Uterus (tissue), 4 donors: ENCODE measurements at places on chromosomes 1 and 21. TPM values are rescaled to one million over a fixed set of nuclear protein-coding genes. Genes with fewer than 3 reads are reported as not detected.

DNA sequence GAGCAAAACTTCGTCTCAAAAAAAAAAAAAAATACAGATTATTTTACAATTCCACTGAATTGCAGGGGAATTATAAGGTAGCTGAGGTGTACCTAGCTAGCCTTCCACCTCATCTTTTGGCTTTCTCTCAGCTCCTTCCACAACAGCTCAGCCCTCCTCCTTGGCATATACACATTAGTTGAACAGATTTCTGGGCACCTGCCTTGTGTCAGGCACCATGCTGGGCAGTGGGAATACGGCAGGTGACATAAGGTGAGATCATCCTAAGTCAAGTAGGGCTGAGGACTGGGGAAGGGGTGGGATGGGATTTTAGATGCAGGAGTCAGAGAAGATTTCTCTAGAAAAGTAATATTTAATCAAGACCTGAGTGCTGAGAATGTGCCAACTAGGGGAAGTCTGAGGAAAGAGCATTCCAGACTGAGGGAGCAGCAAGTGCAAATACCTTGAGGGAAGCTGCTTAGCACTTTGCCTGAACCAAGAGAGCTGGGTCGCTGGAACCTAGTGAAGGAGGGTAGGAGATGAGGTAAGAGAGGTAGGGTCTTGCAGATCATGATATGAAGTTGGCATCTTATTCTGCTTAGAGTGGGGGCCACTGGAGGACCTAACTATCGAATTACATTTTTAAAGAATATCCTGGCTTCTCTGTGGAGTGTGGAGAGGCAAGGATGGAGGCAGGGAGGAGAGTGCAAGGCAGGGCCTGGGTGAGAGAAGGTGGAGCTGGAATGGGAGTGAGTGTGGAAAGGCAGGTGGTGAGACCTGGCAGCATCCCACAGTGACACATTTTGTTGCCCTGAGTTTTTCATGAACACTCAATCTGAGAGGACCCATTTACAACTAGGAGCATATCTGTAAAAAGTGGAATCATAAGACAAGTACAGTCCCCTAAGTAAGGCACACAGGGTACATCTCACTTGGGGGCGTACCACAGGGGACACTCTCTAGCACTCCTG is 28.2 kb downstream of the LAMC2 start:
- no peaks in the 10 kb centered on the region for H3K27me3 ChIP-seq
- DNase-seq = no peak
- no peaks in the 10 kb centered on the region for H3K36me3 ChIP-seq
- H3K27ac ChIP-seq = no peak overlapping the region
- no peaks in the 10 kb centered on the region for H3K4me1 ChIP-seq

GRCh38 chr1:3924186-3924824 is 24.2 kb upstream of the C1orf174 start:
- no peak overlapping the region for H3K4me3 ChIP-seq
- H3K4me1 ChIP-seq = no peaks in the 10 kb centered on the region
- no peak for DNase-seq
- no peaks in the 10 kb centered on the region for H3K27me3 ChIP-seq
- no peak overlapping the region for H3K27ac ChIP-seq

- H3K27me3 ChIP-seq = no peaks in the 10 kb centered on the region
- no peaks in the 10 kb centered on the region for H3K4me1 ChIP-seq
- no peak overlapping the region for H3K27ac ChIP-seq
- H3K4me3 ChIP-seq = no peak overlapping the region
- DNase-seq = peak; percentile 17
- H3K36me3 ChIP-seq = no peaks in the 10 kb centered on the region
Observed at GRCh38 chr1:67988066-67988465, 62.4 kb downstream of the DIRAS3 start.

- H3K4me3 ChIP-seq = no peak overlapping the region
- H3K27ac ChIP-seq = no peak overlapping the region
Observed at GRCh38 chr1:221905802-221906201, 163.9 kb upstream of the DUSP10 start.

GRCh38 chr1:22309572-22309971 is 142.1 kb upstream of the ZBTB40 start:
- H3K4me3 ChIP-seq = no peak overlapping the region
- no peaks in the 10 kb centered on the region for H3K36me3 ChIP-seq
- H3K4me1 ChIP-seq = no peaks in the 10 kb centered on the region
- no peak for DNase-seq

LIPI gene
- total RNA-seq = not detected

- no peaks in the 10 kb centered on the region for H3K27me3 ChIP-seq
- H3K4me1 ChIP-seq = no peaks in the 10 kb centered on the region
- DNase-seq = no peak
- H3K4me3 ChIP-seq = no peak overlapping the region
- no peaks in the 10 kb centered on the region for H3K36me3 ChIP-seq
Observed at GRCh38 chr1:72109916-72110315, 172.4 kb downstream of the NEGR1 start.

DNA sequence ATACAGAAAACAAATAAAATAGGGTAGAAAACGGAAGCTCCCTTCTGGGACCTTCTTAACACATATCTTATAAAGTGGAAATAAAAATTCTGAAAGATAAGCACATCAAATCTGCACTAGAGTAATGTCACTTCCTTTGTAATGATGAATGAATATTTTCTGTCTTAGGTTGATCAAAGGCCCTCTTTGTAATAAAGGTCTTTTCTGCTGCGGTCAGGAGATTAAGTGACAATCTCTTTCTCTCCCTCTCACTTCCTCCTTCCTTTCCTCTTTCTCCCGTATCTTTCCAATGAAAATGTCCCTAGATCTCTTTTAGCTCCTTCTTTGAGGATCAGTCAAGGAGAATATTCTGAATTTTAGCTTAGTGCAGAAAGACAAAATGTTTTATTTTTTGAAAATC is 33.8 kb downstream of the TMCO1 start:
- DNase-seq = no peak
- H3K27ac ChIP-seq = no peak overlapping the region
- no peaks in the 10 kb centered on the region for H3K36me3 ChIP-seq
- no peak overlapping the region for H3K4me3 ChIP-seq

IL23R gene
- not detected for total RNA-seq

S100A9 gene
- 175 TPM for total RNA-seq

PLEKHG5 gene
- 13.1 TPM for total RNA-seq

DNA sequence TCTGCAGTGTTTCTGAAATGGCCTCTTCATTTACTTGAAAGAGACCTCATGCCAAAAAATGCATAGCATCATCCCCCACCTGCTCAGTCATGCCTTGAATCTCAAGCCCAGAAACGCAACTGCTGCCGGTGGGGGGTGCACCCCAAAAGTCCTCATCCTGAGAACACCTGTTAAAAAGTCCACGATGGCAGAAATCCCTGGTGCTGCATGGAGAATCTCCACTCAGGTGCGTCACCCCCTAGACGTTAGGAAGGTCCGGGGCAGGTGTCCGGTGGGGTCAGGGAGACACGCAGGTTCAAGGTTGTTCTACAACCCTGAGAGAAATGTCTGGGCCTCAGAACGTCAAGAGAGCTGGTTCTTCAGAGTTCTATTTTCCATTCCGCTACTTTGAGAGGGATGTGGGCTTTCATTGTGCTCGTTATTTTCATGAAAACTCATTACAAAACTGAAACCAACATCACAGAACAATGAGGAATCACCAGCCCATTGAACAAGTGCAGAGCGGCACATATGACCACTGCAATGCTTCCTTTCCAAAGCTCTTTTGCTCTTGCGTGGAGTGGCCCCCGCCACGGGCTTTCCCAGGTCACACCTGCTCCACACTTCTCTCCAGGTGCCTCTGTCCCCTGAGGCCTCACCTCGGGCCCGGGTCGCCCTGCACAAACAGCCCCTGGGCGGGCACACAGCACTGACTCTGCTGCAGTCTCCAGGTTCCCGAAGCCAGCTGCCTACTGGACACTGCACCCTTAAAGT is 201.9 kb downstream of the TOMM20 start:
- no peak overlapping the region for H3K4me3 ChIP-seq
- peak overlapping the region; percentile 58 for H3K27ac ChIP-seq
- no peak for DNase-seq
- H3K36me3 ChIP-seq = no peaks in the 10 kb centered on the region
- peaks cover 5% of the 10 kb centered on the region for H3K4me1 ChIP-seq

B3GALT2 gene
- not detected for total RNA-seq

DNA sequence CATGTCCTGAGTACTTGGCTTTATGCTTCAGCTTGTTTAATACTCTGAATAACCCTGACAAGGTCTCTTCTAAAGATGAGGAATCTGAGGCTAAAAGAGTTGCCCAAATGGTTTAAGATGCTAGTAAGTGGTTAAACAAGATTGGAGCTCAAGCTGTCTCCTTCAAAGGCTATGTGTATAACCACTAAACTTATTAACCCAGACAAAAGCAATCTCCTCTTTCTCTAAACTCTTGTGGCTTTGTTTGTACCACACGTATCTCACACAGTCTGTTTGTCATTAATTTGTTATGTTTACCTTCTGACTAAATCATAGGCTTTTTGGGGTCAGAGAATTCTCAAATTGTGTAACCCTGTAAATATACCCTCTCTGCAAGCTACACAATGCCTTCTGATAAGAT is 89.9 kb downstream of the HMCN1 start:
- no peak overlapping the region for H3K4me3 ChIP-seq
- no peaks in the 10 kb centered on the region for H3K36me3 ChIP-seq
- H3K27ac ChIP-seq = no peak overlapping the region
- no peak for DNase-seq
- H3K27me3 ChIP-seq = no peaks in the 10 kb centered on the region

- H3K27ac ChIP-seq = no peak overlapping the region
- no peaks in the 10 kb centered on the region for H3K4me1 ChIP-seq
- DNase-seq = no peak
- H3K36me3 ChIP-seq = no peaks in the 10 kb centered on the region
Observed at GRCh38 chr1:89733748-89734147, 87.1 kb upstream of the LRRC8D start.

DNA sequence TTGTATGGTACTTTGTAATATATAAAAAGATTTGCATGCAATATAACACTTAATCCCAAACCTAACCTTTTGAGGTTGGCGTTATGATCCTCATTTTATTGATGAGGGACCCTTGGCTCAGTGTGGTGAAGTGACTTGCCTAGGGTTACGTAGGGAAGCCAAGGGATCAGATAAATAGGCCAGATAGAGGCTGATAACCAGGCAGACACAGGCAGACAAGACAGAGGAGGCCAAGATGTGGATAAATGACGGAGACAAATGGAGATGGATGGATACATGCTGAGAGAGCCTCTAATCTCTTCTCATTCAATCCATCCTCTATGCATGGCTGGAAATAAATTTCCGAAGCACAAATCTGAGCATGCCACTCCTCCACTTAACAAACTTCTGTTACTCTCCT is 136.9 kb upstream of the SPATA6 start:
- no peak for DNase-seq
- H3K27me3 ChIP-seq = no peaks in the 10 kb centered on the region
- no peak overlapping the region for H3K27ac ChIP-seq

LIN28A gene
- not detected for total RNA-seq

OLIG2 gene
- total RNA-seq = not detected

DNA sequence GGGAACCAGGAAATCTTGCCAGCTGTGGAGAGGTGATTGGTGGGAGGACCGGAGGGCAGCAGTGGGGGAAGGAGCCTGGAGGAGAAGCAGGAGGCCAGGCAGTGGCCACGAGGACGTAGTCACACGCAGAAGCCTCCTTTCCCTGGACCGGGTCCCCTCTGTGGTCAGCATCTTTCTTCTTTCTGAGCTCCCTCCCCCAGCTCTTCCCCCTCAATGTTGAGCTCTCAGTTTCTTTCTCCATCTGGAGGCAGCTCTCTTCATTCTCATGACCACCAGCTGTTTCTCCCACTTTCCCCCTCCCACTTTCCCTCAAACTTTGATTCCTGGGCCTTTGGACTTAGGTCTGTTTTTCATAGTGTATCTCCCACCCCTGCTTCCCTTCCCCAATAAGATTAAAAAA is 18.3 kb downstream of the KIRREL1 start:
- peak overlapping the region; percentile 99 for H3K27ac ChIP-seq
- no peaks in the 10 kb centered on the region for H3K27me3 ChIP-seq
- no peaks in the 10 kb centered on the region for H3K36me3 ChIP-seq
- no peak overlapping the region for H3K4me3 ChIP-seq
- H3K4me1 ChIP-seq = peaks cover 27% of the 10 kb centered on the region
- DNase-seq = no peak

DNA sequence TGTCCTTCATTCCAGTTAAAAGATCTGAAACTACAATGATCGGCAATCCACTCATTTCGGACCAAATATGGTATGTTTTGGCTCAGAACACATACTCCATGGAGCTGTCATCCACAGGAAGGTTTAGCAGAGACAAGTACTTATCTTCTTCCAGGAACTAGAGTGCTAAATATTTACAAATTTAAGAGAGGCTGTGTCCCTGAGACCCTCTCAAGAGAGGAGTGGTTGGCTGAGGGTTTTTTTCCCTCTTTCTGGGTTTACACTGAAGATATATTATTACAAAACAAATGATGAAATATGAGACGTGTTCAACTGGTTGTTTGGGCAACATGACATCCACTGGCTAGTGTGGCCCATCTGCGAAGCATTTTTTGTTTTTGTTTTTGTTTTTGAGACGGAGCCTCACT is 25.9 kb upstream of the NID1 start:
- no peak for DNase-seq
- no peak overlapping the region for H3K4me3 ChIP-seq
- H3K27me3 ChIP-seq = no peaks in the 10 kb centered on the region
- no peaks in the 10 kb centered on the region for H3K4me1 ChIP-seq

- H3K4me3 ChIP-seq = no peak overlapping the region
- H3K36me3 ChIP-seq = no peaks in the 10 kb centered on the region
- H3K27me3 ChIP-seq = no peaks in the 10 kb centered on the region
- no peak overlapping the region for H3K27ac ChIP-seq
Observed at GRCh38 chr1:21206117-21206516, 29.4 kb upstream of the EIF4G3 start.

- DNase-seq = no peak
- H3K36me3 ChIP-seq = no peaks in the 10 kb centered on the region
- H3K27me3 ChIP-seq = no peaks in the 10 kb centered on the region
Observed at GRCh38 chr1:37393173-37394120, 80.9 kb upstream of the ZC3H12A start.

DNA sequence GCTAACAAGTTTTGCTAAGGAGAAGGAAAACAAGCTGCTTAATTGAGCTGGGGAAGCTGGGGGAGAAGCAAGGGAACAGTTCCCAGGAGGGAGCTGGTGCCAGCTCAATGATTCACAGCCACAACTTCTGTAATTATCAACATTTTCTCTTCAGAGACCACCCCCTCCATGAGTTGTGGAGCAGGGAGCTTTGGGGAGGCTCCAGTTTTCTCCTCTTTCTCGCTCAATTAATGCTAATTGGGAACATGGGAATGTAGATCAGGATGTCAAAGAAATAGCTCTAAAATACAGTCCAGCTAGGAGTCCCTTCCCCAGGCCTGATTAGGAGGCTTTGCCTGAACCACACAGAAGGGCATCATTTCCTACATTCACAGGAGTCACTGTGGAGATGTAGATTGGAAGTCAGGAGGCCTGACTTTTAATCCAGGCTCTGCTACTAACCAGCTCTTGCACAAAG is 12.1 kb upstream of the MNDA start:
- no peaks in the 10 kb centered on the region for H3K27me3 ChIP-seq
- peak; percentile 22 for DNase-seq
- no peaks in the 10 kb centered on the region for H3K36me3 ChIP-seq
- peak overlapping the region; percentile 80 for H3K27ac ChIP-seq
- no peak overlapping the region for H3K4me3 ChIP-seq
- H3K4me1 ChIP-seq = no peaks in the 10 kb centered on the region
